ENCODE measurements at places on chromosomes 12 and 14.

DNA sequence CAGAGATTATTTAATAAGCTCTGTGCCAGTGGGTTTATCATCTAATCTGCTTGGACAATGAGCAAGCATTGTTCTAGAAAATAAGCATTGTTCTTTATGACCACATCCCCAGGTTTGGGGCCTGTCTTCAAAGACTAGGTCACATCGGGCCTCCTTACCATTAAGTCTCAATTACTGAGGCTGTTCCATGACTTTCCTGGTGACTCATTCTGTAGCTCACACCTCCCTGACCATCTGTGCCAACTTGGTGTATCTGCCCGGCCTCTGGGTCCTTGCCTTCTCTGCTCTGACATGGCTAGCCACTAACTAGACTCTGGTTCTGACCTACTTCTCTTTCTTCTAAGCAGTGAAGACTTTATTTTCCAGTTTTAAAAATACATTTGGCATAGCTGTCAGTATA is 44.4 kb upstream of the PLEKHA5 start:
- DNase-seq, result no peak

- no peak for DNase-seq
Measured at GRCh38 chr14:76834241-76834661, 8.0 kb downstream of the LRRC74A start.

DNA sequence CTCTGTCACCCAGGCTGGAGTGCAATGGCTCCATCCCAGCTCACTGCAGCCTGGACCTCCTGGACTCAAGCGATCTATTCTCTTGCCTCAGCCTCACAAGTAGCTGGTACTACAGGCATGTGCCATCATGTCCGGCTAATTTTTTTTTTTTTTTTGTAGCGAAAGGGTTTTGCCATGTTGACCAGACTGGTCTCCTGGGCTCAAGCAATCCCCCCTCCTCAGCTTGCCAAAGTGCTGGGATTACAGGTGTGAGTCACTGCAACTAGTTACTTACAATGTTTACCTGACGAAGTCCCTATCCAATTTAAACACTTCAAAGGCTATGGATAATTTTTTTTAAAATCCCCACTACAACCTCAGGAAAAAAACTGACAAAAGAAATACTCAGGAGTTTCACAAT is 1.8 kb downstream of the KRR1 start:
- DNase-seq, result no peak

DNA sequence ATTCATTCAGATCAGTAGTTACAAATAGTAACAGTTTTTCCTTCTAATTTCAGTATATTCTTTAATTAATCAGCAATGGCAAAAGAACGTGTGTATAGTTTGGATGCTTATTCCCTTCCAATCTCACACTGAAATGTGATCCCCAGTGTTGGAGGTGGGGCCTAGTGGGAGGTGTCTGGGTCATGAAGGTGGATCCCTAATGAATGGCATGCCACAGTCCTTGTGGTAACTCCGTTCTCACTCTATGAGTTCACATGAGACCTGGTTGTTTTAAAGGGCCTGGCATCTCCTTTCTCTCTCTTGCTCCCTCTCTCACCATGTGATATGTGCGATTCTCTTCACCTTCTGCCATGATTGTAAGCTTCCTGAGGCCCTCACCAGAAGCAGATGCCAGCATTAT is 18.9 kb upstream of the SYNDIG1L start:
- peak; percentile 7 for DNase-seq

- no peak for DNase-seq
Measured at GRCh38 chr12:106195621-106196027, 52.2 kb downstream of the CKAP4 start.

DNA sequence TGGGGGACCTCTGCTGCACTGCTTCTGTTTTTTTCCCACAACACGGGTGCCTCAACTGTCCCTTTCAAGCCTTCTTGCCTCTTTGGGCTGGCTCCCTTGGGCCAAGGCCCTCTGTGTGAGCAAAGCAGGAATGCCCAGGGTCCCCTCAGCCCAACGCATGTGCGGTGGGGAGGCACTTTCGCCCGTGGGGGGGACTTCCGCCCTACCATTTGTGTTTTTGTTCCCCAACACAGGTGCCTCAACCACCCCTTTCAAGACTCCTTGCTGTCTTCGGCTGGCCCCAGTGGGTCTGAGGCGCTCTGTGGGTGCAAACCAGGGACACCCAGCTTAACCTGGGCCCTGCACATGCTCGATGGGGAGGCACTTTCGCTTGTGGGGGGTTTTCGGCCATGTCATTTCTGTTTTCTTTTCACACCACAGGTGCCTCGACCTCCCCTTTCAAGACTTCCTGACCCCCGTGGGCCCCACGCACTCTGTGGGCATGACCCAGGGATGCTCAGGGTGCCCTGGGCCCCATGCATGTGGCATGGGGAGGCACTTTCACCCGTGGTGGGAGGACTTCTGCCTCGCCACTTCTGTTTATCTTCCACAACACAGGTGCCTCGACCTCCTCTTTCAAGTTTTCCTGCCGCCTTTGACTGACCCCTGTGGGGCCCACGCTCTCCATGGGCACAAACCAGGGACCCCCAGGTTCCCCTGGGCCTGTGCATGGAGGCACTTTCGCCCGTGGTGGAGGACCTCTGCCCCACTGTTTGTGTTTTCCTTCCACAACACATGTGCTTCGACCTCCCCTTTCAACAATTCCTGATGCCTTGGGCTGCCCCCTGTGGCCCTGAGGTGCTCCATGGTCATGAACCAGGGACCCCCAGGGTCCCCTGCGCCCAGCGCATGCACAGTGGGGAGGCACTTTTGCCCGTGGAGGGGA is 365.7 kb downstream of the ALG10 start:
- no peak for DNase-seq

DNA sequence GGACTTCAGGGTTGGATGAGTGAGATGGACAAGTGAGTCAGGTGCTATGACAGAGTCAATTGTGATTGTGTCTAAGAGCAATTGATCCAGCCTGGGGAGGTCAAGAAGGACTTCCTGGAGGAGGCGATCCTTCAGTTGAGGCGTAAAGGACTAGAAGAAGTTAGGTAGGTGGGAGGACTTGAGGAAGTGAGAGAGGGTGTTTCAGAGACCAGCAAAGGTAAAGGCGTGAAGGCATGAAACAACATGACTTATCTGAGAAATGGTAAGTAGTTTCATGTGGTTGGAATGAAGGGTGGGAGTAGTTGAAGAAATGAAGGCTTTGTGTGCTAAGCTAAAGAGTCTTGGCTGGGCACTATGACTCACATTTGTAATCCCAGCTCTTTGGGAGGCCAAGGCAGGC is 48.9 kb upstream of the PPP1CC start:
- DNase-seq, result no peak

- no peak for DNase-seq
Measured at GRCh38 chr12:28795311-28795710, 353.8 kb upstream of the FAR2 start.

- DNase-seq, result no peak
Measured at GRCh38 chr14:21185491-21185890, 29.6 kb upstream of the OR5AU1 start.

GRCh38 chr14:73743431-73743931 is 29.3 kb upstream of the PNMA1 start:
- DNase-seq, result no peak

GRCh38 chr12:91889910-91890309 is 255.7 kb downstream of the BTG1 start:
- DNase-seq, result no peak

- peak; percentile 71 for DNase-seq
Measured at GRCh38 chr12:87804386-87804785, 224.8 kb downstream of the C12orf50 start.

DNA sequence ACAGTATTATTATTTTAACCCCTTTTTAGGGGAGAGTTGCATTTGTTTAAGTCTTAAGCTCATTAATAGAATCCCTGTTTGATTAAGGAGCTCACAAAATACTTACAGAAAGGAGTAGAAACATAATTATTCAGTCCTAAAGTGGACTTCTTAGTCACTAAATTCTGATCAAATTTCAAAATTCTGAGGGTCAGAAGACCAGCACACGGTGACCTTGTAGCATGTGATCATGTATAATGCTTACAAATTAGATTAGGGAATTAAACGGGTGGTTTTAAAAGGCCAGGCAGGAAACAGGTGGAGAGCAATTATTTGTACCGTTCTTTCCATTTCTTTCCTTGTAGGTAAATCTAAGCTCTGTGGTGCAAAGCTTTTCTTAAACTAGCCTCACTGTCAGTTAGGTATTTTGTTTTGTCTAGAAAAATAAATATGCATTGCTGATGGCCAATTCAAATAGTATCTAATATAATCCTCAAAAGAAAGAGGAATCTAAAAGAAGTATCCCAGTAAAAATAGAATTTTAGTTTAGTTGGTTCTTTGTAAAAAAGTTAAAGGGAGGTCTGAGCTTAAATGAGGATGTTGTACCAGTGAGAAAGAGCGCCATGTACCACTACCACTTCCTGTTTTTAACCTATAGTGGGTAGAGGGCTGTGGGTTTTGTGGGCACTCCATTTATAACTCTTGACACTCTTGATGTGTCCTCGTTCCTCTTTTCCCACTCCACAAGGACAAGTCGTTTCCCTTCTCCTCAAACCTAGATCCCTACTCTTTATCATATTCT is 51.1 kb downstream of the SLC38A1 start:
- DNase-seq, result no peak

GRCh38 chr12:28698553-28698952 is 450.5 kb upstream of the FAR2 start:
- DNase-seq, result no peak

DNA sequence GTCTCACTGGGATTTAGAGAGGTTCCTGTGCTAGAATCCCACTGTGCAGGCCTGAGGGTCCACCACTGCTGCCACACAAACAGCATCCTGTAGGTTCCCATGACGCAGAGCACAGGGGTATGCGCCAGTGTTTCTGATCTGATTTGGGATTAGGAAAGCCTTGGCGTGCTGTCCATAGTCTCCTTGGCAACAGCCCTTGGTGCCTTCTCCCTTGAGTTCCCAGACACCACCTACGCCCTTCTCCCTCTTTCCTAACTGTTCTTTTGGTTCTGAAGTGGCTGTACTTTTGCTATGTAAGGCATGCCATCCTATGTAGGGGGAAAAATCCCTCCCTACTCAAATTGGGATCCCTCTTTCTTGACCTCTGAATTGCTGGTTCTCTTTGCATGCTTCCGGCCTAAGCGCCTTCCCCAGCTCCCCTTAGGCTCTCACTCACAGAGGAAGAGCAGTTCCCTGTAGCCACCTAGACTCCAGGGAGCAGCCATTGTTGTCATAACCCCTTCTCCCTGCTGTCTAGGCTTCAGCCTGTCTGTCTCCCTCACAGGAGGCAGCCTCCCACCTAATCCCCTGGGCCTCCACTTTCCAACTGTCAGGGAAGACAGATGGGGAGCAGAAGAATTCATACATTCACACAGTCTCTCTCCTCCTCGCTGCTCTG is 14.8 kb upstream of the RIC8B start:
- DNase-seq, result peak; percentile 30

- DNase-seq, result peak; percentile 98
Measured at GRCh38 chr12:109820816-109821381, 12.3 kb downstream of the TRPV4 start.

GRCh38 chr12:106275458-106275857 is 27.1 kb upstream of the TCP11L2 start:
- no peak for DNase-seq

DNA sequence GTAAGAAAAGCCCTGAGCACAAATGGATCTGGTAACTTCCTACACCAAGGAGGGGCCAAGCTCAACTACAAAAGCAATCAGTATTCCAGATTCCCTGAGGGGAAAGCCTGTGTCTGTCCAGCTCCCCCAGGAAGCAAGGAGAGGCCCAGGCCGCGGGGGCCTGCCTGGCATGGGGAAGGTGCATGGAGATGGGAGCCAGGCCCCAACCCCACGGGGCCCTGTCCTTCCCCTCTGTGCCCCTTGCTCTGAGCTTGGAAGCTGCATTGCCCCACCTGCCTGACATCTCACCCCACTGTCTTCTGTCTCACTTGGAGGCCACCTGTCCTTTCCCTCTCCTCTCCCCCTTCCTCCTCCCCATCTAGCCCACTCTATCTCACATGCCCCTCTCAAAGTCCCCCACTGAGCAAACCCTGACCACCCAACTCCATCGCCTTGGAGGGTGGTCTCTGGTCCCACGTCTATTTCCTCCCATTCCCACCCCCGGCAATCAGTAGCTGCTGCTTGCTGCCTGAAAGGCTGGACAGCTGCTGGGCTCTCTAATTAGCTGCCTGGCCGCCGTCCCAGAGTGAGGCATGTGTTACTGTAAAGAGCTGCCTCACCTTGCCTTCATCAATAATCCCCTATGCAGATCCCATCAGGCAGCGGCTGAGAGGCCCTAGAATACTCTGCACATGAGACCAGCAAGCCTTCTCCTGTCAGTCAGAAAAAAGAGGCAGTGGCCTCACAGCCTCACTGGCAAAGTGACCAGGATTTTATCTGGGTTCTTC is 3.4 kb upstream of the TMEM229B start:
- peak; percentile 80 for DNase-seq

GRCh38 chr12:130524759-130525158 is 187.1 kb downstream of the PIWIL1 start:
- DNase-seq, result no peak

DNA sequence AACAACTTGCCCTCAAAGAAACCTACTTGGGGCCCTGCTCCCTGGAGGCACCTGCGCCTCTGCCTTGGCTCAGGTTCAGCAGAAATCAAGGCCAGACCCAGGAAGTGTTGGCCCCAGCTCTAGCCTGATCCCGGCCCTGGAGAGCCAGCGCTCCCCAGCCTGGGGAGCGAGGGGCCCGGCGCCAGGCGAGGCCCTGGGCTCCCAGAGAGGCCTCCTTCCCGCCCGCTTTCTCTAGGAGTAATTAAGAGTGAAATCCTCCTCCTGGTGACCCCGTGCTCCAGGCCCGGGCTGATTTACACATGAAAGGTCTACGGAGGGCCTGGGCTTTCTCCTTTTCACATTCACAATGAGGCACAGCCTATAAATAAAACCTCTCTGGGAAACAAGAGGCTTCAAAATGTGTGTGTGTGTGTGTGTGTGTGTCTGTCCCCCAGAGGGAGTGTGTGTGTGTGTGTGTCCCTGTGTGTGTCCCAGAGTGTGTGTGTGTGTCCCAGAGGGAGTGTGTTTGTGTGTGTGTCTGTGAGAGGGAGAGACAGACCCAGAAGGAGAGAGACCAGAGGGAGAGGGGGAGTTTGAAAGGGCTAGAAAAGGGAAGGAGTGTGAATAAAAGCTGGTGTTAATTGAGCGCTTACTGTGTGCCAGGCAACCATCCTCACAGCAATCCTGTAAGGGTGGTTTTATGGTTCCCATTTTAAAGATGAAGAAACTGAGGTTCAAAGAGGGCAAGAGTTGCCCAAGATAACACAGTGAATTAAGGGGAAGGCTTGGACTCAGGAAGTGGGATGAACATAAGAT is 23.8 kb upstream of the COX6A1 start:
- no peak for DNase-seq
